ENCODE measurements at places on chromosomes 6 and 20.

DNA sequence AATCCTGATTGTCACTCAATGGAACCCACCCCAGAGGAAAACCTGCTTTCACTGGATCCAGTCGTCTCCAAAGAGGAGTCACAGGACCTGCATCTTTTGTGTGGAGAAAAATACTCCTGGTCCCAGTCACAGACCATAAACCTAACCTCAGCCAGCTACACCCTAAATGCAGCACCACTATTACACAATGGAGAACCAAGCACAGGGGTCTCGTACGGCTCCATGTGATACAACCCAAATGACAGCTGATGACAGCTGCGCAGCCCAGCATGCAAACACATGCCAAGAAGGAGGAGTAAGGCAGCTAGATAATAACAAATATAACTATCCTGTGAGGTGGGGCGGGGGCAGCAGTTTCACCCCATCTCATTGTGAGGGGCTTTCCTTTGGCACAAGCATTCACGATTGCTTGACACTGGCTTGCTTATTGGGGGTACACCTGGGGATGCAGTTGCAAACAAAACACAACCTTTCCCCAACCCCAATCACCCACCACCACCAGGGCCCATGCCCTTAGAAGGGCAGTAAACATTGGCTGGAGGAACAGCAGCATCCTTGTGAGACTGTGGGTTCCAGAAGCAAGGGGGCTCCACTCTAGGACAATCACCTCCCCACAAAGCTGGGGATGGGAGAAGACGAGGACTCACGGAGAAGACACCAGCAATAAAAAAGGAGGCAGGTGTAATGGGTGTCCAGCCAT is 51.5 kb downstream of the TRERF1 start:
- H3K27me3 ChIP-seq, result no peaks in the 10 kb centered on the region
- H3K4me3 ChIP-seq, result no peak overlapping the region
- no peak for DNase-seq
- H3K36me3 ChIP-seq, result peaks cover 16% of the 10 kb centered on the region
- H3K27ac ChIP-seq, result no peak overlapping the region

GRCh38 chr6:73388433-73388799 is 6.2 kb upstream of the DDX43 start:
- peaks cover 3% of the 10 kb centered on the region for H3K36me3 ChIP-seq
- peak overlapping the region; percentile 86 for H3K27ac ChIP-seq
- peak overlapping the region; percentile 78 for H3K4me3 ChIP-seq
- no peak for DNase-seq

DNA sequence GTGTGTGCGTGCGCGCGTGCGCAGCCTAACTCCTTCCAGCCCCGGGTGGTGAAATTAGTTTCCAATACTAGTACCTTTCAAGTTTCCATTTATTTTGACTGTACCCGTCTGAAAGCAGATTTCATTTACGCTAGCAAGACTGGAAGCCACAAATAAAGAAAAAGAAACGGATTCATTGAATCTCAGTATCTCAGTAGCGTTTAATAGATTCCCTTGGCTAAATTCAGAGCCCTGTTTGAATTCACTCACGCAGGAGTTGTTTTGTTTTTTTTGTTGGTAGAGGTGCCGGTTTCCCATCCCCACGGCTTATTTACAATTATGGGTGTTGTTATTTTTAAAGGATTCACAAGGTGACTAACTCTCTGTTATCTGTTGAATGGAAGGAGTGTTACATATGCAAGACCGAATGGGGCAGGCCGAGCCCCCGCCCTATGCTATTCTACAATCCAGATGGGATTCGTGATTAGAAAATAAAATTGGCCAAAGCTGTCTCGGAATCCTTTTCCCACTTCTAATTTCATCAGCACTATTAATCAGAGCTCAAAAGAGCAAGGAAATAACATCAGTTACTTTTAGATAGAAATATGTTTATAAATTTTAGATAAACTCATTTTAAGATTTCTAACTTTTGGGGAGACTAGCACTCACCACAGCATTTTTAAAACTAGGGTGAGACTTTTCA is 2.3 kb upstream of the INSM1 start:
- H3K27ac ChIP-seq, result no peak overlapping the region
- no peaks in the 10 kb centered on the region for H3K36me3 ChIP-seq
- H3K27me3 ChIP-seq, result peaks cover 69% of the 10 kb centered on the region
- no peak for DNase-seq
- H3K4me1 ChIP-seq, result peaks cover 17% of the 10 kb centered on the region
- no peak overlapping the region for H3K4me3 ChIP-seq

- no peaks in the 10 kb centered on the region for H3K36me3 ChIP-seq
- H3K4me1 ChIP-seq, result peaks cover 66% of the 10 kb centered on the region
- DNase-seq, result no peak
- H3K4me3 ChIP-seq, result peak overlapping the region; percentile 73
Observed at GRCh38 chr20:64041781-64042053, 5.7 kb downstream of the C20orf204 start.

DNA sequence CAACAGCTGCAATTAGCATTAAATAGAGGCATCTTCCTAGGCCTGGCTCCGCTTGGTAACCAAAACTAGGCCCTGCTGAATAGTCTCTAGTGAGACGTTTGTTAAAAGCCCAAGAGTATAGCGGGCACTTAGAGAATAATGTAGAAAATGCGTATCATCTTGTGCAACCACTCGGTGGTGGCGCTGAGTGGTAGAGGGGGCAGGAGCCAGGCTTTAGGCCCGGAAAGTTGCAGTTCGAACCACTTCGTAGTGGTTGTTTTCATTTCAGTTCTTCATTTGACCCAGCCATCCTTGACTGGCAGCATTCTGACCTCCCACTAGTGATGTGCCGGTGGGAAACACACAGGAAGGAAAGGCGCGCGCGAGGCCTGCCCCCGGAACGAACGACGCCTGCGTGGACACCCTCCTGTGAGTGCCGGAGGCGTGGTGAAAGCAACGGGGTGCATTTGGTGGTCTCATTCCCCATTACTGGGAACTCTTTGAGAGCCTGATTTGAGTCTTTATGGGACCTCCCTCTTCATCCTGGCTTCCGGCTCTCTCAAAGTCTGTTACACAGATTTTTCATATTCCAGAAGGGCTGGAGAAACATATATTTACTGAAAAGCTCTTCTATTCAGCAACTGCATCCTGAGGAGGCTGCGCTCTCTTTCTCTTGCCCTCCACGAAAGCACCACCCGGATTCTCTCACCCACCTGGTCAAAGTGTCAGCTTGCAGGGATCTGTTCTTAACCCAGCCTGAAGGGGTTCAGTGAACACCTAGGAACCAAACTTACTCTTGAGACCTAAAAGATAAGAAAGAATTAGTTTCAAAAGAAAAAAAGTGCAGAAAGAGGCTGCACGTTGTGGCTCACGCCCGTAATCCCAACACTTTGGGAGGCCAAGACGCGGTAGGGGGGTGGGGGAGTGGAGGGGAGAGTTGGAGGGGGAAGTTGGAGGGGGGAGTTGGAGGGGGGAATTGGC is 18.2 kb downstream of the GPX5 start:
- H3K36me3 ChIP-seq, result no peaks in the 10 kb centered on the region
- H3K27ac ChIP-seq, result peak overlapping the region; percentile 64
- H3K4me1 ChIP-seq, result peaks cover 26% of the 10 kb centered on the region
- peaks cover 65% of the 10 kb centered on the region for H3K27me3 ChIP-seq

DNA sequence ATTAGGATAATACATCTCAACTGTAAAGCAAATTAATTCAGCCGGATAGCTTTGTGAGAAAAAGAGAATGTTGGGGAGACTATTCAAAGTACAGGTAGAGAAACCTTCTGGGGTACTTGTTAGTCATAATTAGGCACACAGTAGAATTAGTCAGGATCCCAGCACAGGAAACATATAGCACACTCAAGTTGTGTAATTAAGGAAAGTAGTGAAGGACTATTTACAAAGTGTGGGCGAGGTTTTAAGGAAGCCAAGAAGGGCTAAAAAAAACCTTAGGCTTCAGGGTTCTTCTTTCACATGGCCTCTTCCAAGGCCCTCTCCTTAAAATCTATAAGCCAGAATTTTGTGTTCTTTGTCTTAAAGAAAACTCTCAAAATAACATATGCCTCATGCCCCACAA is 126.7 kb downstream of the RTN4IP1 start:
- no peak overlapping the region for H3K4me3 ChIP-seq
- H3K36me3 ChIP-seq, result no peaks in the 10 kb centered on the region
- peaks cover 4% of the 10 kb centered on the region for H3K27me3 ChIP-seq
- DNase-seq, result no peak
- no peak overlapping the region for H3K27ac ChIP-seq
- no peaks in the 10 kb centered on the region for H3K4me1 ChIP-seq

DNA sequence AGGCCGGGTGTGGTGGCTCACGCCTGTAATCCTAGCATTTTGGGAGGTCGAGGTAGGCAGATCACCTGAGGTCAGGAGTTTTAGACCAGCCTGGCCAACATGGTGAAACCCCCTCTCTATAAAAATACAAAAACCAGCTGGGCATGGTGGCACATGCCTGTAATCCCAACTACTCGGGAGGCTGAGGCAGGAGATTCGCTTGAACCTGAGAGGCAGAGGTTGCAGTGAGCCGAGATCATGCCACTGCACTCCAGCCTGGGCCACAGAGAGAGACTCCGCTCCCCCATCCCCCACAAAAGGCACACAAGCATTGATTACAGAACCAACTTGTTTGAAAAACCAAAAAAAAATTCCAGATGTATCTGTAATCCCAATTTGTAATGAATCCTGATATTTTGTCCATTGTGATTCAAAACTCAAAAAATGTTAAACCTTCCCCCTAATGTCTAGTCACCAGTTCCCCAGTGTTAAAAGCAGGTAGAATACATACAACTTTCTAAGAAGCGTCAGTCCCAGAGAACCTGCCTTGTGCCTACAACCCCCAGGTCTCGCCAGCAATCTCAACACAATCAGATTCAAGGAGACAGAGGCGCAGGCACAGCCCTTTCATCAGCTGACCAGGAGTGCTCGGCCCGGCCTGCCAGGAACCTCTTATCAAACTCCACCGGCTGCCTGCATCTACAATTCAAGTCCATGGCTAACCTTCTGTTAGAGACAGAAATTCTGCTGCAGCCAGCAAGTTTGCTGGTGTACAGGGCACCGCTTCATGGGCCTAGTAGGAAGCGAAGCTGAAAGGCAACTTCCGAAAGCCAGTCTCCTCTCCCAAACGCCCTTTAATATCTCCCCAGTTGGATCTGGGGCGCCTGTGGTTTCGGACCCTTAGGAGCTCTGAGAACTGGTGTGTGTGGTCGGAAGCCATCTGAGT is 2.1 kb downstream of the EZR start:
- peaks cover 59% of the 10 kb centered on the region for H3K4me1 ChIP-seq
- H3K27ac ChIP-seq, result peak overlapping the region; percentile 98
- peaks cover 64% of the 10 kb centered on the region for H3K36me3 ChIP-seq
- H3K27me3 ChIP-seq, result no peaks in the 10 kb centered on the region
- H3K4me3 ChIP-seq, result peak overlapping the region; percentile 100

GRCh38 chr6:20220359-20220758 is 8.1 kb upstream of the MBOAT1 start:
- H3K27ac ChIP-seq, result no peak overlapping the region
- H3K4me3 ChIP-seq, result no peak overlapping the region
- no peak for DNase-seq
- no peaks in the 10 kb centered on the region for H3K4me1 ChIP-seq

GRCh38 chr6:151434369-151434768 is 17.6 kb downstream of the RMND1 start:
- H3K27ac ChIP-seq, result no peak overlapping the region
- H3K4me1 ChIP-seq, result peaks cover 4% of the 10 kb centered on the region
- H3K4me3 ChIP-seq, result no peak overlapping the region
- no peak for DNase-seq

GRCh38 chr6:89667872-89668556 is 29.5 kb upstream of the LYRM2 start:
- H3K27me3 ChIP-seq, result no peaks in the 10 kb centered on the region
- no peak for DNase-seq
- H3K36me3 ChIP-seq, result peaks cover 38% of the 10 kb centered on the region

DNA sequence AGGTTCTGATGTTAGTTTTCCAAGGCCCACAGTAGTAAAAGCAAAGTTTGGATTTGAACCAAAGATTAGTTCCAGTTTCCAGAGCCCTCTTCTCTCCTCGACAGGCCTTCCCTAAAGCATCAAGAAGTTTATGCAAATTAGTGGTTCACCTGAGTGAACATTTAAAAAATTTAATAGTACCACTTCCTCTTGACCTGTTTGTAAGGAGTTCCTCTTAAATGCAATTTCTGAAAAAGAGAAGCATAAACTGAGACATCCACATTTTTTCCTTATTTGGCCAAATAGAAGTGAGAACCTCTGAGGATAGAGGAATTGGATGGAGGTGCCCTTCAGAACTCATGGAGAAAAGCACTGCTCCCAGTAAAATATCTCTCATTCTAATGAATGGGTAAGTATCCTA is 1.2 kb upstream of the DSE start:
- peak overlapping the region; percentile 57 for H3K4me3 ChIP-seq
- H3K4me1 ChIP-seq, result peaks cover 15% of the 10 kb centered on the region
- H3K36me3 ChIP-seq, result no peaks in the 10 kb centered on the region
- H3K27me3 ChIP-seq, result peaks cover 35% of the 10 kb centered on the region

GRCh38 chr20:57582432-57583288 is 21.8 kb downstream of the PCK1 start:
- no peaks in the 10 kb centered on the region for H3K4me1 ChIP-seq
- H3K27ac ChIP-seq, result no peak overlapping the region
- no peaks in the 10 kb centered on the region for H3K36me3 ChIP-seq
- no peak for DNase-seq
- H3K4me3 ChIP-seq, result no peak overlapping the region
